ENCODE measurements at places on chromosomes 13 and 19. TPM values are rescaled to one million over a fixed set of nuclear protein-coding genes. Genes with fewer than 3 reads are reported as not detected.

The RAB3A gene
- 6.7 TPM for total RNA-seq

DNA sequence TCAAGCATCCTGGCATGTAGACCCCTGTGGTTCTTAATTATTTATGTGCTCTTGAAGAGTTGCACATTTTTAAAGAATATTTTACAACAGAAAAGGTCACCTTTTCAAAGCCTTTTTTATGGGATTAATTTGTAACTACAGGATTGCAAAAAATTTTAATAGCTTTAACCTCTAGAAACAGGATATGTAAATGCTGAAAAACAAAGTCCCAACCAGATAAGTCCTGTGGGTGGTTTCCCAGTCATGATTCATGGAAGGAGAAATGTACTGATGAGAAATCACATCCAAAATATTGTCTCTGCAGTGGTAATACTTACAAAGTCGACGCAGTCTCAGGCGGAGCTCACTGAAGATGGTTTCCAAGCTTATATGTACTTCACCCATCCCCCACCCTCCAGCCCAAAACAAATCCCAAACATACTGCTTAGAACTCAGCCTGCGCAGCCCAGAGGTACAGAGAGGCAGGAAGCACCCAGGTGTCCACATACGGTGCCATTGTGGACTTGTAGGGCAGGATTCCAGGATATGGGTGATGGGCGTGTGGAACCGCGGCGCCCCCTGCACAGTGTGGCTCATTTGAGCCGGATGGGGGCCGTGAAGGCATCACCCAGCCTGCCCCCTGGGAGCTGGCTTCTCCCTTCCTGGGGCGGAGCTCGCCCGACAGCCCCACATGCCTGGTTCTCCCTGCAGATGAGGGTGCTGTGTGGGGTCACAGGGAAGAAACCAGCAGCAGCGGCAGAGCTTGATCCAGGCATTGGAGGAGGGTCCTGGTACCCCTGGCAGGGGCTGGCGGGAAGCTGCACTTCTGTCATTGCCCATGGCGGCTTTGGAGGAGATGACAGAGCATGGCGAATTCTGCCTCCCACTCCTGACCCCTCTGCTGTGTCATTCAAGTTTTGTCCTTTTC lies 101.2 kb downstream of the ATP11A start:
- H3K27ac ChIP-seq, result no peak overlapping the region
- H3K4me1 ChIP-seq, result peaks cover 8% of the 10 kb centered on the region
- DNase-seq, result peak; percentile 66
- peaks cover 14% of the 10 kb centered on the region for H3K36me3 ChIP-seq

GRCh38 chr19:11154683-11155047 lies 917 bp downstream of the SPC24 start:
- no peaks in the 10 kb centered on the region for H3K36me3 ChIP-seq
- peak overlapping the region; percentile 87 for H3K4me3 ChIP-seq
- DNase-seq, result no peak
- peak overlapping the region; percentile 19 for H3K27ac ChIP-seq
- no peaks in the 10 kb centered on the region for H3K27me3 ChIP-seq

- peak overlapping the region; percentile 39 for H3K27ac ChIP-seq
- H3K36me3 ChIP-seq, result peaks cover 7% of the 10 kb centered on the region
- H3K4me3 ChIP-seq, result peak overlapping the region; percentile 61
Observed at GRCh38 chr19:6273701-6274601, 5.8 kb downstream of the MLLT1 start.

DNA sequence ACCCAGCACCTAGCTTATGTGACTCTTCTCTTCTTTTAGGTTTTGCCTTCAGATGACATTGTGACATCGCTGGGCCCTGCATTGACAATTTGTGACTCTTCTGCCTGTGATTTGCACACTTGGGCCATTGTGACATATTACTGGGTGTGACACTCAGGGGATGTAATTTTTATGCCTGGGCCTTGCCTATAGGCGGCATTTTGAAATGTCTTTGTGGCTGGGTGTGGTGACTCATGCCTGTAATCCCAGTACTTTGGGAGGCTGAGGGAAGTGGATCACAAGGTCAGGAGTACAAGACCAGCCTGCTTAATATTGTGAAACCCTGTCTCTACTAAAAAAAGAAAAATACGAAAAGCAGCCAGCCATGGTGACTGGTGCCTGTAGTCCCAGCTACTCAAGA lies 28.4 kb upstream of the ZNF681 start:
- H3K27ac ChIP-seq, result peak overlapping the region; percentile 90
- H3K4me1 ChIP-seq, result no peaks in the 10 kb centered on the region
- H3K36me3 ChIP-seq, result peaks cover 59% of the 10 kb centered on the region
- no peak overlapping the region for H3K4me3 ChIP-seq
